Activated CD8-positive, alpha-beta memory T cell treated with anti-CD3 and anti-CD28 coated beads, Interleukin-2, amount 50 U/mL, for 4 hours (primary cell): ENCODE measurements at places on chromosomes 1 and 21.

GRCh38 chr1:168913711-168914463 is 184.9 kb upstream of the DPT start:
- DNase-seq = no peak

- DNase-seq = no peak
Measured at GRCh38 chr1:61299463-61299862, 217.1 kb downstream of the NFIA start.

DNA sequence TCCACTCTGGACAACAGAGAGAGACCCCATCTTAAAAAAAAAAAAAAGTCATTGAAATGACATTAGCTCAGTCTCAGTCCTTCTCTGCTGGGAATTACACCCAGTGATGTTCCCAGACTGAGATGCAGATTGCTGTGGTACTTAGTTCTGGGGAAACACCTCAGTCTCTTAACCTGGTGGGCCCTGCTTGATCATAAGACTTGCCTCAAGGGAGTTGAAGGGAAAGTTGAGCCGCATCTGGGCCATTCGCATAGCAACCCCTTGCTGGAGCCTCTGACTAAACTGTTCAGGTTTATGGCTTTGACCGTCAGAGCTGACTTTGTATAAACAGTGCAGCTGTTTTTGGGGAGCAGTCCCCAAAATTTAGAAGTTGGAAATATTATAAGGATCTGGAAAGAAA is 13.4 kb downstream of the FCRL4 start:
- no peak for DNase-seq

- no peak for DNase-seq
Measured at GRCh38 chr1:83499998-83500397, 498.9 kb downstream of the TTLL7 start.

DNA sequence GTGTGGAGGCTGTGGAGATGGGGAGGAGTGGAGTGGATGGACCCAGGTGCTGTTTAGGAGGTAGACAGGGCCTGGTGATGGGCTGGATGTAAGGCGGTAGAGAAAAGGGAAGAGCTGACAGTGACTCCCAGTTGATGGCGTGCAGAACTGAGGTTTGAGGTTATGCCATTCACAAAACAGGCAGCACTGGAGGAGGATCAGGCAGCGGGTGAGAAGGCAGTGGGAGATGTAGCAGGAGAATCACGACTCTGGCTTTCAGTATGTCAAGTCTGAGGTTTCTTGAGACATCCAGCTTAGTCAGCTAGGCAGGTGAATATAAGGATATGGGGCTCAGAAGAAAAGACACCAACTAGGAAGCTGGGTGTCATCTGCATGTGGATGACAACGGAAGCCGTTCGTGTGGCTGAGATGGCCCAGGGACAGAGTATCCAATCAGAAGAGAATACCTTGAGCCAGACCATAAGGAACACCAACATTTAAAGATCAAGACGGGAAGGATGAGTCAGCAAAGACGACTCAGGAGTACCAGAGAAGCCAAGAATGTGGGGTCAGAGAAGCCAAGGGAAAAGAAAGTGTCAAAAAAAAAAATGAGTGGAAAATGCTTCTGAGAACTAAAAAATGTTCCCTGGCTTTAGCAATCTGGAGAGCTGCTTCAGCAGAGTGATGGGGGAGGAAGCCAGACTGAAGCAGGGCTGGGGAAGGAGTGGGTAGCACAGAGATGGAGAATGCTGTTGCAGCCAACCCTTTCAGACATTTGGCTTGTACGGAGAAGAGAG is 15.2 kb downstream of the LRRN2 start:
- no peak for DNase-seq

- DNase-seq = no peak
Measured at GRCh38 chr1:53408013-53408754, 51.0 kb upstream of the DMRTB1 start.

DNA sequence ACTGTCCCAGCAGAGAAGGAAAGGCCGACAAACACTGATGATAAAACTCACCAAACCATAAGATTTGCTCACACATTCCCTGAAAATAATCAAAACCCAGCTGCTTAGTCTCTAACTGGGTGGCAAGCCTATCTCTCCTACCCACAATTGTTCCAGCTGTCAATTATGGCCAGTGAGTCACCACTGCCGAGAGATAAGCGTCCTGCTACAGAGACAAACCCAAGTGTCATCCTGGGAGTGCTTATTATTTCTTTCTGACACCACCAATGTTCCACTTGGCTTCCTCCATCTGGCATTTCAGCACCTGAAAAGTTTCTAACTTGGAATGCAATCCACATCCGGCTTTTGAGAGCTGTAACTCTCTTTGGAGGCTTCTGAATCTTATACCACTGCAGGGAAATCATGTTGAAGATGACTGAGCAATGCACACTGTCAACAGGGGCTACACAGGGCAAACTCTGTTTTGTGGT is 51.5 kb upstream of the VAV3 start:
- DNase-seq = no peak

DNA sequence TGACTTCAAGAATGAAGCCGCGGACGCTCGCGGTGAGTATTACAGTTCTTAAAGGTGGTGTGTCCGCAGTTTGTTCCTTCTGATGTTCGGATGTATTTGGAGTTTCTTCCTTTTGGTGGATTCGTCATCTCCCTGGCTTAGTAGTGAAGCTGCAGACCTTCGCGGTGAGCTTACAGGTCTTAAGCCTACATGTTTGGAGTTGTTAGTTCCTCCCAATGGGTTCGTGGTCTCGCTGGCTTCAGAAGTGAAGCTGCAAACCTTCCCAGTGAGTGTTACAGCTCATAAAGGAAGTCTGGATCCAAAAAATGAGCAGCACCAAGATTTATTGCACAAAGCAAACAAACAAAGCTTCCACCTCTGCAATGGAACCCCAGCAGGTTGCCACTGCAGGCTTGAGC is 14.7 kb downstream of the LDLRAD1 start:
- no peak for DNase-seq

DNA sequence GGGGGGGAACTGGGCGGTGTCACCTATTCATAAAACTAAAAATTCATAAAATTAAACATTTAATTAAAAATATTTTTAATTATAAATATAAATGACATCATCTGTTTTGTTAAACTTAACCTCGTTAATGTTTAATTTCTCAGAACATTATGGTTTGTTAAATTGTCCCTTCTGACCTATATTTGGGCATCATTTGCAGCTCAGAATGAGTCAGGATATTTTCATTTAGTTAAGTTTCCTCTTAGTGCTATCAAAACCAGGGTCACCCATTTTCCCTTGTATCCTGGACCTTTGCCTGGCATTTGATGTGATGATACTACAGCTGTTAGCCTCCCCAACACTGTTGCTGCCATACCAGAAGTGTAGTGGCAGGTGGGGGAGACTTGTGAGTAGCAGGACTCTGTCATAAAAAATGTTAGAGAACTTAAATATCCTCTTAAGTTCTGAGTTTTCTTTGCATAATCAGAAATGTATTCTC is 30.3 kb downstream of the TSNAX start:
- DNase-seq = no peak

DNA sequence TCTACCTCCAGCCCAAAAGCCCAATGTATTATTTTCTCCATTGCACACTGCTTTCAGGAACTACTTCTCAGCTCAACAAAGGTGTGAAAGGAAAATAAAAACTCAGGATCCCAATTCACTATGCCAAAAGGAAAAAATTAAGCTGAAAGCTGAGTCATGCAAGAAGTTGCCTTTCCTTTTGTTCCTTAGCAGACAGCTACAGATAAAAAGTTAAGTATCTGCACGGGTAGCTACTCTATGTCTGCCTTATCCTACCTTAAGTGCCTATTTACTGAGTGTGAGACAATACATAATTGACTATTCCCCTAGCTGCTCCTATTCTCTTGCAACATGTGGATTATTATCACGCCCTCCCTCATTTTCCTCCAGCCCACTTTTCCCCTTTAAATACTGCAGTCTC is 84.1 kb downstream of the ADCY10 start:
- no peak for DNase-seq

DNA sequence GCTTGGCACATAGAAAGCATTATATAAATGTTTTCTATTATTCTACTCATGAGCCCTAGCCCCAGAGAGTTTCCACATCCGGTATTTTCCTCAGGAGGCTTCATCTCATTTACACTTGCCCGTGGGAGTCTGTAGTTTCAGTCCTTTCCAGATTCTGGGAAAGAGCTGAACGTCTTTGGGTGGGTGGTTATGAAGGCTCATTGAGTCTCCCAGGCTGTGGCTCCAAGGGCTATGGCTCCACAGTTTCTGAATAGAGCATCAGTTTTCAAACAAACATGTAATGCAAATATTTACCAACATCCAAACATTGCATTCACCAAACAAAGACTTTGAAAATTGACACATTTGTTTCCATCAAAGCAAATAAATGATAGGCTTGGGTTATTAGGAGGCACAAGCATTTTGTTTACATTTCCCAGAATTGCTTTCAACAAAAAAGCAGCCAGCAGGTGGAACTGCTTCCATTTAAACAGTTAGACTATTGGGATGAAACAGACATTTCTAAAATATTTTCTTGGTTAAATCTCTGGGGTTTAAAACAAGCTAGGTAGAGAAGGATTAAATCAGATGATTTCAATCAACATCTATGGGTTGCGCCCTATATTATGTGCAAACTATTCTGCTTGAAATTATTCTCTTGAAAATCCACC is 1.3 kb upstream of the LEMD1 start:
- DNase-seq = no peak

DNA sequence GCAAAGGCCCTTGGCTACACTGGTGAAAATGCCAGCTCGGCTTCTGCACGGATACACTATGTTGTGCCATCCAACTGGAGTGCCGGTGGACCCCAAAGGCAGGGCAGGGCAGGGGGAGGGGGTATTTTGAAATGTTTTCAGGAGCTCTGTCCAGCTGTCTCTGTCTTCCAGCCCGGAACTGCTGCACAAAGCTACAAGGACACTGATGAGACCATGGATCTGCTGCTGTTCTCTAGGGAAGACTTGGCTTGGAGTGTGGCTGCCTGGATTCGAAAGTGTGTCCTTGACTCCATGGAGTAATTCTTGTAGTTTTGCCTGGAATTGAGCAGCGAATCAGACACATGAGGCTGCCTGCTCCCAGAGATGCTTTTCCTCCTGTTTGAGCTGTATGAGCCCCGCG is 42.4 kb downstream of the TTC39A start:
- no peak for DNase-seq

DNA sequence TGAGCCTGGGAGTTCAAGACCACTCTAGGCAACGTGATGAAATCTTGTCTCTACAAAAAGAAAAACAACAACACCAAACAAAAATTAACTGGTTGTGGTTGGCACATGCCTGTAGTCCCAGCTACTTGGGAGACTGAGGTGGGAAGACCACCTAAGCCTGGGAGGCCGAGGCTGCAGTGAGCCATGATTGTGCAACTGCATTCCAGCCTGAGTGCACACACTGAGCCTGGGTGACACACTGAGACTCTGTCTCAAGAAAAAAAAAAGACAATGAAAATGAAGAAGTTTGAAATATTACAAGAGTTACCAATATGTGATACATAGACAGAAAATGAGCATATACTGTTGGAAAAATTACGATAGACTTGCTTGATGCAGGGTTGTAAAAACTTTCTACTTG is 31.9 kb downstream of the PDC start:
- no peak for DNase-seq

DNA sequence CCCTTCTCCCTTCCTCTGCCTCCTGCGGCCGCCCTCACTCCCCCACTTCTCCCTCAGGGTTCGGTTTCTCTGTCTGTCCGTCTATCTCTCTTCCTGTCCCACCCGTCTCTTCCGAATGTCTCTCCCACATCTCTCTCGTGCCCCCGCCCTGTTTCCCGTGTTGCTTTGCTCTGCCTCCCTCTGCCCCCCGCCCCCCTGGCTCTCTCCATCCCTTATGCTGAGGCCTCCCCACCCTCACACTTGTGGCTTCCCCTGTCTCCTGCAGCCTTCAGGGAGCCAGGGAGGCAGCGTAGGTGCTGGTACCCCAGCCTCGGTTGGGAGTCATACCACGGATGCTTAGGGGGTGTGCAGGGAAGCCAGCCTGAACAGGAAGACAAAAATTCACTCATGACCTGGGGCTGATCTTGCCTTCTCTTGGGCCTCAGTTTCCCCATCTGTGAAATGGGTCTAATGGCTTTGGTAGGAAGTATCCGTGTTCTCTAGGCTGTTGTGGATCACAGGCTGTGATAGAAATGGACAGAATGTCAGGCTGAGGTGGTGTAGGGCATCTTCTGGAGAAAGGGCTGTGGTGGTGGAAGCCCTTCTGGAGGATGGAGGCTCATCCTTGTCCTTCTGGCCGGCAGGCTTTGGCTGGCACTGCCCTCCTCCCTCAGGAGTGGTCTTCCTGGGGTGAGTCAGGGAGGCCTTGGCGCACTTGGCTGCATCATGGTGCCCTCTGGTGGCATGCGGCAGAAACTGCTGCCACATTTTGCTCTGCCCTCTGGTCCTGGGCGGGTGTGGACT is 55.5 kb downstream of the FOXO6 start:
- DNase-seq = peak; percentile 64

- no peak for DNase-seq
Measured at GRCh38 chr1:177163844-177164379, 600 bp downstream of the ASTN1 start.

DNA sequence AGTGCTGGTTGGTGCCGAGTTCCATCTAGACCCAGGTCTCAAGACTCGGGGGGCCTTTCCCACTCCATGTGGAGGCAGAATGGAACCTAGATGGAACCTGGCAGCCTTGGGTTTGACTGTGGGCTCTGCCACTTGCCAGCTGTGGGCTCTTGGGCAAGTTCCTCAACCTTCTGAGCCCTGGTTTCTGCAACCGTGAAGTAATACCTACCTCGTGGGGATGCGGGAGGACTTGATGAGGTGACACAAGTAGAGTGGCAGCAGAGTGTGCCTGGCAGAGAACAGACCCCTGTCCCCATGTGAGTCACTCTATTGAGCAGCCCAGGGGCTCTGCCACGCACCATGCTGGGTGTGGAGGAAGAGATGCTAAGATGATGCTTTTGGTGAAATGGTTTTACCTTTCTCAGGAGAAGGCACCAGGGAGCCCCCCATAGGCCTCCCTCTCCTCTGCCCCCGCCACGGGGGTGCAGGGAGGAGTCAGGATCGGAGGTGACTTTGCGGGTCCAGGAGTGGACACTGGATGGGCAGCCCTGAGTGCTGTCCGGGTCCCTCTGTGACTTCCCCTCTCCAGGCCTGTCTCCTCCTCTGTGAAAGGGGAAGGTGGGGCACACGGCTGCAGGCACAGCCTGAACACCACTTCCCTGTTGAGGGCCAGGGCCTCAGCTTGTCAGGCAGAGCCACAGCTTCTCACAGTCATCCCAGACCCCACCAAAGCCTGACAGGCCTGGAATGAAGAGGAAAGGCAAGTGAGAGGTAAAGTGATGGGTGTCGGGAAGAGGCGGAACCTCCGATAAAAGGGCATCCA is 36.7 kb upstream of the EDN2 start:
- DNase-seq = no peak

DNA sequence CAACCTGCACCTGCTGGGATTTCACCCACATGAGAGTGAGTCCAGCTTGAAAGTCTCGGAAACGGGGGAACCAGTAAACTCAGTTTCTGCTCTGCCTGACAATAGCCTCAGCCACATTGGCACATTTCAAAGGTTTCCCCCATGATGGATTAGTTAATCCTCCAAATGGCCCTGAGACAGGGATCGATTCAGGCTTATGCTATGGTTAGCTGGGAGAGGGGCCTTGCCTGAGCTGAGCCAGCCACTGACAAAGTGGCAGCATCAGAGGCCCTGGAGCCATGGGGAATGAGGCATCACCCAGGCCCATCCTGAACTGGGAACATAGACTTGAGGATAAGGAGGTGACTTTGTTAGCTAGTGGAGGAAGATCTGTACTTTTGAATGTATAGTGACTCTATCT is 2.9 kb upstream of the CLSTN1 start:
- DNase-seq = no peak

- no peak for DNase-seq
Measured at GRCh38 chr1:1920057-1920607, 1.1 kb upstream of the TMEM52 start.

GRCh38 chr1:244181867-244182266 is 130.8 kb downstream of the ZBTB18 start:
- DNase-seq = no peak
